Upper lobe of right lung (tissue), 1 donor: ENCODE measurements at places on chromosomes 16 and 17. TPM values are rescaled to one million over a fixed set of nuclear protein-coding genes. Genes with fewer than 3 reads are reported as not detected.

GRCh38 chr17:45077643-45078042 is 16.5 kb downstream of the NMT1 start:
- H3K27me3 ChIP-seq = no peaks in the 10 kb centered on the region
- H3K36me3 ChIP-seq = peaks cover 51% of the 10 kb centered on the region
- DNase-seq = no peak

DNA sequence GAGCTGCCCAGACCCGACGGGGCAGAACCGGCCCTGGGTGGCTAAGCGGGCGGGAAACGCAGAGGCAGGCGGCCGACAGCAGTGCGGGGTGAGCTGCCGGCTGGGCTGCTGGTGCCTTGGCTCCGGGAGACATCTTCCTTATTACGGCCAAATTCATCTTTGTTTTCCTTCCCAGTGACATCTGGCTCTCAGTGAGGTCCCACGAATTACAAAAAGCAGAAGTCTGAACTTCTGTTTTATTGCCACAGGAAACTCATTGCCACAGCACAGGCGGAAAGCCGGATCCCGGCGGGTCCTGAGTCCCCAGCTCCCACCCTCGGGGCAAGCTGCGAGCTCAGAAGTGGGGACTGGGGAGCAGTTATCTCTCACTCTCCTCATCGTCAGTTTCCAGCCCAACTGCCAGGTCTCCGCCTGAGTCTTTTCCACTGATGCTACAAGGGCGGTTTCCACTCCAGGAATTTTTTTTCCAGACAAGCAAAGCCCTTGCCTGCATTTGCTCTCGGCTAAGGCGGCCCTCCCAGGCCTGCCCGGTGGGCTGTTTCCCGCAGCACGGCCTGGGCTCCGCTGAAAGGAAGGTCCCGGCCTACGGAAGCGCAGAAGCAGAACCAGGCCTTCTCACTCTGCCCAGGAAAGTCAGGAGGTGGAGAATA is 40.3 kb downstream of the CBFA2T3 start:
- peaks cover 29% of the 10 kb centered on the region for H3K4me1 ChIP-seq
- no peaks in the 10 kb centered on the region for H3K36me3 ChIP-seq
- no peak for DNase-seq

SLC2A4 gene
- 1.6 TPM for total RNA-seq

TP53TG3B gene
- total RNA-seq = not detected
